ENCODE measurements at places on chromosomes 7 and 10.
A peak's percentile ranks its signal among the peaks of the same experiment; 100 is the strongest.

DNA sequence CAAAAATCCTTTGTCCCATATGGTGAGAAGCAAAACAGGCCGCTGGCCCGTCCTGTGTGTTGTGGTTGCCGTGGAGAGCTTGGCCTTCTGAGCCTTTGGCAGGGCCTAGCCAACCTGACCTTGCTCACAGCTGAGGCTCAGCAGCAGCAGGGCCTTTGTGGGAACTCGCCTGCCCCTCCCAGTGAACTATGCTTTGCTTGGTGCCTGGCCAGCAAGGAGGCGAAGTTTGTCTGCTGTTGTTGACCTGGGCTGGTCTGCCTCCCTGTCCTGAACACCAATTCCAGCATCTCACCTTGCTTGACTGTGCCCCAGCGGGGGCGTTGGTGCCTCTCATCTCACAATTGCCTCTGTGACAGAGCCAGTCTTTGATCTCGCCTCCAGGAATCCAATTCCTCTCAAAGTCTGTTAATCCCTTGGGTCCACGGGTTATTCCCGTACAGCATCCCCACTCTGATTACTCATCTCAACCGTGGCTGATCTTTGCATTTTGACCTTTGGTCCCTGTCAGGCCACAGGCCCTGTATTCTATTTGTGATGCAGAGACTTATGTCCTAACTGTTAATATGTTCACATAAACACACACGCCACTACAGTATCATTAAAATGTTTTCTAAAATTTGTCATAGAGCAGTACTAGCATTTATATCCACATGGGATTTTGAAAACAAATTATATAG is 22.6 kb downstream of the EPDR1 start:
- H3K4me3 ChIP-seq: no peak overlapping the region
- H3K4me1 ChIP-seq: no peaks in the 10 kb centered on the region
- no peaks in the 10 kb centered on the region for H3K27me3 ChIP-seq
- peak; percentile 77 for DNase-seq
- H3K36me3 ChIP-seq: no peaks in the 10 kb centered on the region

DNA sequence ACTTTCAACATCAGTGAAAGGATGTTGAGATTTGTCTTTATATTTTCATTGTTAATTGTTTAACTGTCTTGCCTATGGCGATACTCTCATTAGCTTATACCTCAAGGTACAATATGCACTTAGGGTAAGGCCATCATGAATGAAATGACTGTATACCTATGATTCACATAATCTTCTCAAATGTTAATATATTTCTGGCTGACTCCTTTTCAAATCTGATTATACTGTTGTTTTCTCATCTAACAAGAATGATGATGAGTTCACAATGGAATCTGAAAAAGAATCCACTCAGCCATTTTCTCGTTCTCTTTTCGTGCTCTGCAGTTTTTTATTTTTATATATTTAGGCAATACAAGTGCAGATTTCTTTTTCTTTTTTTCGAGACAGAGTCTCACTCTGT is 159.1 kb downstream of the ARHGAP12 start:
- H3K36me3 ChIP-seq: no peaks in the 10 kb centered on the region
- no peak overlapping the region for H3K27ac ChIP-seq
- no peaks in the 10 kb centered on the region for H3K4me1 ChIP-seq
- no peaks in the 10 kb centered on the region for H3K27me3 ChIP-seq
- DNase-seq: no peak

GRCh38 chr7:27399791-27400567 is 157.4 kb downstream of the EVX1 start:
- no peaks in the 10 kb centered on the region for H3K27me3 ChIP-seq
- H3K27ac ChIP-seq: no peak overlapping the region
- no peaks in the 10 kb centered on the region for H3K36me3 ChIP-seq
- no peak for DNase-seq
- H3K4me1 ChIP-seq: no peaks in the 10 kb centered on the region
- no peak overlapping the region for H3K4me3 ChIP-seq

- no peaks in the 10 kb centered on the region for H3K27me3 ChIP-seq
- H3K4me3 ChIP-seq: no peak overlapping the region
- H3K36me3 ChIP-seq: no peaks in the 10 kb centered on the region
- no peak overlapping the region for H3K27ac ChIP-seq
- H3K4me1 ChIP-seq: peaks cover 11% of the 10 kb centered on the region
These were observed 48.3 kb downstream of the PROSER2 start for GRCh38 chr10:11871466-11871865.

DNA sequence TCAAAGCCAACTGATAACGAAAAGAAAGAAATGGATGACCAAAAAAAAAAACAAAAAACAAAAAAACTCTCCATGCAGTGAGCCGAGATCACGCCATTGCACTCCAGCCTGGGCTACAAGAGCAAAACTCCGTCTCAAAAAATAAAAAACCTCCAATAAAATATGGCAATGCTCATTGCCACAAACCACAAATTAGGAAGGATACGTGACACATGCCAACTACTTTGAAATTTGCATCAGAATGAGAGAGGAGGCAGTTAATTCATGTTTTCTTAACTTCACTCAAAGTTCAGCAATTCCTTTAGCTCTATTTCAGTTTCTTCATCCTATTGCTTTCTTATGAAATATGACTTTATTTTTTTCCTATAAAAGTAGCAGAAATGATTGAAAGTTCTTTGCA is 398.1 kb upstream of the C7orf33 start:
- H3K27ac ChIP-seq: no peak overlapping the region
- no peak for DNase-seq
- H3K36me3 ChIP-seq: no peaks in the 10 kb centered on the region
- H3K27me3 ChIP-seq: no peaks in the 10 kb centered on the region
- no peak overlapping the region for H3K4me3 ChIP-seq

GRCh38 chr7:11261470-11261869 is 287.8 kb downstream of the PHF14 start:
- no peaks in the 10 kb centered on the region for H3K27me3 ChIP-seq
- H3K36me3 ChIP-seq: no peaks in the 10 kb centered on the region
- no peaks in the 10 kb centered on the region for H3K4me1 ChIP-seq
- no peak for DNase-seq
- H3K4me3 ChIP-seq: no peak overlapping the region

DNA sequence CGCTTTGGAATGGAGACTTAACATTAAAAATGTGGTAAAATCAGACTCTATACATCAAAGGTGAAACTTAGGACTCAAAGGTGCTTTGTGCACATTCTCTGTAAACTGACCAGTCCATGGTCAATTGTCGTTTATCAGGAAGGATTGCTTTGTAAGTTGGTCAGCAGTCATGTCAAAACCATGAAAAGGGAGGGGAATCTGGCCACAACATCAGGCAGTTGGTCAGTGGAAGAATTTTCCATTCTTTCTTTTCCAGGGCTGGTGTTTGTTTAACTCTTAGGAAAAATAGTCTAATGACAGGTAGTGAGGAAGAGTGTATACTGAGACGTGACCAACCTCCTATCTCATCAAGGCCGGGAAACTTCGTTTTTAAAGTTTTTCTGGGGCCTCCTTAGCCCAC is 226.5 kb downstream of the ADK start:
- no peaks in the 10 kb centered on the region for H3K36me3 ChIP-seq
- H3K27me3 ChIP-seq: no peaks in the 10 kb centered on the region
- H3K4me1 ChIP-seq: no peaks in the 10 kb centered on the region
- no peak overlapping the region for H3K27ac ChIP-seq

GRCh38 chr10:14439451-14440259 is 108.9 kb upstream of the FRMD4A start:
- H3K4me1 ChIP-seq: no peaks in the 10 kb centered on the region
- H3K4me3 ChIP-seq: no peak overlapping the region
- no peaks in the 10 kb centered on the region for H3K36me3 ChIP-seq
- H3K27me3 ChIP-seq: no peaks in the 10 kb centered on the region
- DNase-seq: no peak
